Stimulated activated CD4-positive, alpha-beta T cell treated with anti-CD3 and anti-CD28 coated beads, Interleukin-1b, Interleukin-23, amount 100 ng/mL, for 1 hour (primary cell): ENCODE measurements at places on chromosomes 1 and 21.

- no peak for DNase-seq
Observed at GRCh38 chr1:240464099-240464498, 147.9 kb downstream of the GREM2 start.

DNA sequence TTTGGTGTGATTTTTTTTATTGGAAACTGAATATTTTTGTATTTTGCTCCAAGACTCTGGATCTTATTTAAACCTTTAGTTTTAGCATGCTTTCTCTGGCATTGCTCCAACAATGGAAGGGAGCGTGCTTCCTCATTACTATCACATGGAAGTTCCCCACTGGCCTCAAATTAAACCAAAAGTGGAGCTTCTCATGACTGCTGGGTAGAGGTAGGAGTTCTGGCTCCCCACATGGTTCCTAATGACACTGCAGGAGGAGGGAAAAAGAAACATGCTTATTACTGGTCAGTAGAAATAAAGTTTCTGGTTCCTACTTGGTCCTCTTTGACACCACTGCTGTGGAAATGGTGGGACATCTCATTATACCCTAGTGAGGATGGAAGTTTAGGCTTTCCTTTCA lies 310.5 kb downstream of the PTGER3 start:
- no peak for DNase-seq

DNA sequence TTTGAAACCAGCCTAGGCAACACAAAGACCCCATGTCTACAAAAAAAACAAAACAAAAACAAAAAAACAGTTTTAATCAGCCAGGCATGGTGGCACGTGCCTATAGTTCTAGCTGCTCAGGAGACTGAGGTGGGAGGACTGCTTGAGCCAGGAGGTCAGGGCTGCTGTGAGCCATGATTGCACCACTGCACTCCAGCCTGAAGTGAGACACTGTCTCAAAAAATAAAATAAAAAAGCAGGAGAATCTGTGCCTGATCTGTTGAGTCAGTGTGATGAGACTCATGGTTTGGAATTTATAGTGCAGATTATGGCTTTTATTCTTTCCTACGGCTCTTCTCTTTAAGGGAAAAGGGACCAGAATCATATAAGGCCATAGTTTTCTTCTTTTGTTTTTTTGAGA lies 16.5 kb downstream of the TRIT1 start:
- no peak for DNase-seq

- DNase-seq = no peak
Observed at GRCh38 chr1:228472655-228473054, 14.5 kb upstream of the RNF187 start.

- DNase-seq = no peak
Observed at GRCh38 chr1:219991511-219991810, 54.8 kb downstream of the EPRS1 start.

DNA sequence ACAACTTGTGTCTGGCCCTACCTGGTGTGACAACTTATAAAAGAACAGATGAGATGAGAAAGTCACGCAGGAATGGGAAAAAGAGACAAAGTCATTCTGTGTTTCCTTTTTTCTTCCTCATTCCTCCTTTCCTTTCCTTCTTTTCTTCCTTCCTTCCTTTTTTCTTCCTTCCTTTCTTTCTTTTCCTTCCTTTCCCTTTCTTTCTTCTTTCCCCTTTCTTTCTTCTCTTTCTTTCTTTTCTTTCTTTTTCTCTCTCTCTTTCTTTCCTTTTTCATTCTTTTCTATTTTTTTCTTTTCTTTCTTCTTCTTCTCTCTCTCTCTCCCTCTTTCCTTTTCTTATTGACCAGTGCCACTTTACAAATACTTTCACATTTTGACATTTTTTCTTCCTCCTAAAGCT lies 239.7 kb downstream of the ATG4C start:
- DNase-seq = no peak

GRCh38 chr21:29193072-29193471 lies 62.6 kb downstream of the MAP3K7CL start:
- no peak for DNase-seq

- DNase-seq = no peak
Observed at GRCh38 chr1:207852576-207853371, 58.2 kb downstream of the CD34 start.

DNA sequence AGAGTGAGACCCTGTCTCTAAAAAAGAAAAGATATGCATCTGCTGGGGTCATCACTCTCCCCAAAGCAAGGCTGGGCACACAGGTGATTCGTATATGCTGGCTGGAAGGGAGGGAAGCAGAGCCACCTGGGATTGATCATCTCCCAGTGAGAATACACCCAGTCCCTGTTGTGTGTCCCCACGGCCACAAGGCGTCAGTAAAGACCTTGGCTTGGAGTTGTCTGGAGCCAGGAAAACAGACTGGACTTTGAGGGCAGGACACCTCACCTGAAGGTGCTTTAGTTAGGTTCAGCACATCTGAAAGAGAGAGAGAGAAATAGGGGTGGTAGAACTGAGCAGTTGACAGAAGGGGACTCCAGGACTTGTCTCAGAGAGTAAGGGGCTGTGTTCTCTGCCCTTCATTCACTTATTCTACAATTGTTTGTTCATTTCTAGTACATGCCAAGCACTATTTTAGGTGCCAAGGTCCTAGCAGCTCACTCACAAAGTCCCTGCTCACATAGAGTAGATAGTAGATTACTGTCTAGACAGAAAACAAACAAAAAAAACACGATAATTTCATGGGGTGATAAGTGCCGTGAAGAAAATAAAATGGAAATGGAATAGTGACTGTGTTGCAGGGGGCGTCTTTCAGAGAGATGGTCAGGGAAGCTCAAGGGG lies 13.5 kb downstream of the CITED4 start:
- no peak for DNase-seq

DNA sequence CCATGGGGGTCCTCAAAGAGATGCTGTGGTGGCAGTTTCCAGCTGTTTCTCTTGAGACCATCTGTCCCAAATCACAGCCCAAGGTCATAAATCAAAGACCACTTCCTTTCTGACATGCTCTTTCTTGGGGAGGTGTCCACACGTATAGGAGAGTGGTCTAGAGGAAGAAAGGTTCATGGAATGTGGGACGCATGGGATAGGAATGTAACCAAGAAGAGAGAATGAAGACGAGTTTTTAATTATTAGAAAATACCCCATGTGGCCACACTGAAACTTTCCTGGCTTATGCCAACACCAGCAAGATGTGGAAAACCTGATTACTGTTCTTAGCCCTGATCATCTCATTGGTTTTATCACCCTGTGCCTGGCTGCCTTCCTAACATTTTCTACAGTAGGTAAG lies 124.2 kb upstream of the IFFO2 start:
- no peak for DNase-seq

GRCh38 chr1:160741092-160741501 lies 2.0 kb downstream of the SLAMF7 start:
- DNase-seq = no peak
